ENCODE measurements at places on chromosomes 2 and 18.

DNA sequence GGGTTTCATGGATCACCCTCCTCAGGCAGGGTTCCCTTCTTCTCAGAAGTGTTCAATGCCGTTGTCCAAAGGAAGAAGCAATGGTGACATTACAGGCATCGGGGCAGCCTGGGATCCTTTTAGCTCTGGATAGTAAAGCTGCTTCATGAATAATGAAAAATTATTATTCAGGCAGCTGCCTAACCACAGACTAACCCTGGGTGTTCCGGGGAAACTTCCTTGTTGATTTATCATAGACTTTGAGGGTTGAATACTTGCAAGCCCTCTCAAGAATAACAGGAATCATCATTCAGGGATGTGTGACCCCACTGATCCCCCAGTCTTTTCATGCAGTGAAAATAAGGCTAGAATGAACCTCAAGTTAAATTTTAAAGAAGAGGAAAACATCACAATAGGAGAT lies 419.4 kb downstream of the MEIS1 start:
- no peaks in the 10 kb centered on the region for H3K27me3 ChIP-seq
- no peaks in the 10 kb centered on the region for H3K36me3 ChIP-seq
- no peaks in the 10 kb centered on the region for H3K4me1 ChIP-seq
- no peak overlapping the region for H3K27ac ChIP-seq
- H3K4me3 ChIP-seq = no peak overlapping the region

DNA sequence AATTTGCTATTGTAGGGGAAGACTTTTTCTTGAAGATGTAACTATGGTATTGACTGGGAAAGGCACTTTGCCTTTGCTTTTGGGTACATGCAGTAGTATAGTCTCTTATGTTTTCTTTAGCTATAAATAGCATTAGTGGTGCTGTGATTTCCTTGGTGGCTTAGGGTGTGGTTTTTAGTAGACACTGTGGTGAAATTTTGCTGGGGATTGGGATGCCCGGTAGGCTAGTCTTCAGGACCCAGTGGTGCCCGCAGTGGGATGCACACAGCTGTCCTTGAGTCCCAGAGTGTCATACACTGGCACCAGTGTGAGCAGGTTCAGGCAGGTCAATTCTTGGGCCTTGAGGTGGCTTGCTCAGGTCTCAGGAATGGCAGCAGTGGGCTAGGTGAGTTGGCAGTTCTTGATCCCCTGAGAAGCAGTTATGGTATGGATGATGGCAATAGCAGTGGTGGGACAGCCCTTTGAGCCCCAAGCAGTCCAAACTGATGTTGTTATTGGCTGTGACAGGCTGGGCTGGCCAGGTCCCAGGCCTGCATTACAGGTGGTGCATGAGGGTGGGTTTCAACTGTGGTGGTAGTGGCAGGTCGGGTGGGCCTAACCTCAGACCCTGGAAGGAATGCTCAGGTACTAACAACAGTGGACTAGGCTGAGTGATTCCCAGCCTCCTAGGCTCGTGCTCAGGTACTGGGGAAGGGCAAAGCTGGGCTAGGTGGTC lies 124.3 kb downstream of the XRCC5 start:
- no peaks in the 10 kb centered on the region for H3K4me1 ChIP-seq
- no peak overlapping the region for H3K4me3 ChIP-seq
- no peak for DNase-seq
- no peak overlapping the region for H3K27ac ChIP-seq
- no peaks in the 10 kb centered on the region for H3K27me3 ChIP-seq

- H3K27me3 ChIP-seq = no peaks in the 10 kb centered on the region
- DNase-seq = no peak
- no peak overlapping the region for H3K4me3 ChIP-seq
- peaks cover 18% of the 10 kb centered on the region for H3K4me1 ChIP-seq
- H3K27ac ChIP-seq = no peak overlapping the region
These were observed 3.0 kb upstream of the CHMP3 start for GRCh38 chr2:86566158-86566820.

DNA sequence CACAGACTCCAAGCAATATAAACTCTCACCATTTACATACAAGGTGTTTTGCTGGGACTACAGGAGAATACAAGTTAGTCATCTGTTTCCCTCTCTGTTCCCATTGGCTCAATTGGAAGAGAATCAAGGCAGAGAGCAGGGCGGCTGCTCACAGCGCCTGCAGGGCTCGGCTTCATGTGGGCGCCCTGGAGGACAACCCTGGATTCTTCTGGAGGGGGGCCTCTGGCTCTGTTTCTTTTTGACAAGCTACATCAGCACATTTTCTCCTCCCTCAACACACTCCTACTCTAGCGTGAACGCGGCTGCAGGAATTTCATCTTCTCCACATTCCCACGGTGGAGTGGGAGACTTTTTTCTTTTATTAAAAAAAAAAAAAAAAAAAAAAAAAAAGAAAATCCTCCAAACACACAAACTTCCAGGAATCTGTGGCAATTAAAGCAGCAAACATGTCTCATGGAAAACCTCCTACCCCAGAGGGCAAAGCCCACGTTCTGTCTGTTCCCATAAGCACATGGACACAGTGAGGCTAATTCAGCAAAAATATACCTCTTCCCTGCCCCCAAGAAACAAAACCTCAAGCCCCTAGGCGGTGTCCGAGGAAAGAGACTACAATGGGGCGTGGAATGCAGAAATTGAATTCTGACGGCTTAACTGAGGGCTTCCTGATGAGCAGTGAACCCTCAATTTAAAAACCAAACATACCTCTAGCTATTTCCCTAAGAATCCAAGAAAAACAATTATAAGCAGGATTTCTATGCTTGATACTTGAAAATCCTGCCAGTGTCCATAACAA lies 50.6 kb downstream of the PARD6G start:
- H3K36me3 ChIP-seq = no peaks in the 10 kb centered on the region
- no peak overlapping the region for H3K27ac ChIP-seq
- DNase-seq = no peak

DNA sequence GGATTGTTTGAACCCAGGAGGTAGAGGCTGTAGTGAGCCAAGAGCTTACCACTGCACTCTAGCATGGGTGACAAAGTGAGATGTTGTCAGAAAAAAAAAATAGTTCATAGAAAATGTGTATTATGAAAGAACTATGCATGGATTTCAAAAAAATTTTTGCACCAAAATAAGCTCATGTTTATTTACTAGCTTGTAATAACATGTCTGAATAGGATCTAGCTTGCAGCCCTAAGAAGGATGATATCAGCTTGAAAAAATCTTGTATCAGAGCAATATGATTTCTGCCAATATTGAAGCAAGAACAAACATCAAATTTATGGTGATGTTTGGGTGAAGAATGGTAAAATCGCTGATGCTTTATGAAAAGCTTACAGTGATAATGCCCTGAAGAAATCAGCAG lies 97.0 kb upstream of the RFX8 start:
- no peaks in the 10 kb centered on the region for H3K27me3 ChIP-seq
- H3K36me3 ChIP-seq = no peaks in the 10 kb centered on the region
- H3K4me1 ChIP-seq = no peaks in the 10 kb centered on the region
- no peak overlapping the region for H3K27ac ChIP-seq
